ENCODE measurements at places on chromosomes 16 and 17. TPM values are rescaled to one million over a fixed set of nuclear protein-coding genes. Genes with fewer than 3 reads are reported as not detected.

The PTGES3L gene
- total RNA-seq = 0.75 TPM

The FN3KRP gene
- total RNA-seq = 9.3 TPM

The TEDC2 gene
- total RNA-seq = not detected

The PEMT gene
- 57.3 TPM for total RNA-seq

The PRDM7 gene
- total RNA-seq = not detected

The DOC2A gene
- total RNA-seq = 1.2 TPM

The TPSAB1 gene
- 4.3 TPM for total RNA-seq

The IGFALS gene
- 0.13 TPM for total RNA-seq

DNA sequence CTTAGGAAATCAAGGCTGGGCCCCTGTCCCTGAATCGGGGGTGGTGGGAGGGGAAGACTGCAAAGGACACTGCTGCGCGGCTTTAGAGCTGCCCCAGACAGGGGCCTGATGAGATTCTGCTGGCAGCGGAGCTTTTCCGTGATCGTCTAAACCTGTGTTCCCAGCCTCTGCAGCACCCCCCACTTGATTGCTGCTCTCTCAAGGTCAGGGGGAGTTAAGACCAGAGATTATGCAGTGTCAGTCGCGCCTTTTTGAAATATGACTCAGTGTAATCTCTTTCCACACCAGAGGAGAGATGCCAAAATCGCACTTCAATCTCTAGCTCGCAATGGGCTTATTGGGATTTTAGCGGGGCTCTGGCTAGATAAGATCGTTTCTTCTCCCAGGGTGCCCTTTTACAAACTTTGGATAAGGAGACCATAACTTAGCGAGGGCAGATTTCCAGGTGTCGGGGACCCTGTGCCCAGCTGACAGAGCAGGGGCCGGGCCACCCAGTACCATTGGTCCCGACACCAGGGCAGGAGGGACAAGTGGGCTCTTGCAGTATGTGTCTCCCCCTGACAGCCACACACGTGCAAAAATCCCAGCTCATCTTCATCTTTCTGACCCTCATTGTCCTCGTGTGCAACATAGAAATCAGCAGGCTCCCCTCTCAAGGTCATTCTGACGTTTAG, 87.0 kb downstream of the IRX3 start:
- DNase-seq = no peak
- no peaks in the 10 kb centered on the region for H3K27me3 ChIP-seq
- H3K4me1 ChIP-seq = no peaks in the 10 kb centered on the region

DNA sequence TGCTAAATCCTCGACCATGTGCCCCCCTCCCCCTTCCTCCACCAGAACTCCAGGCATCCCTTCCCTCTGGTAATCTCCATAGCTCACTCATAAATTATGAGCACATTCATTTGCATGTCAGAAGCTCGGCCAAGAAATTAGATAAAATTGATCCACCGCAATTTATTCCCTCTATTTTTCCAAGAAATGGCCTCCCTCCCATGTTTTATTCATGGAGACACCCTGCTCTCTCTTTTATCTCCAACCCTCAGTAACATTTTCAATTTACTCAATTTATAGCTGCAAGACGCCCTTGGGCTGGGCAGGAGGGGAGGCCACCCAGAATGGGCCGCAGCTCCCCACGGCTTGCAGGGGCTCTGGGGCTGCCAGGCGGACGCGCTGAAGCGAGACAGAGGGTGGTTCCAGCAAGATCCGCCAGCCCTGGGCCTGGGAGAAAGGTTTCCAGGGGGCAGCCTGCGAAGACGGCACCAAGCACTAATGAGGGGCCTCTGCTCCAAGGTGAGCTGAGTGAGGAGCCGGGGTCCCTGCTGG, 54.7 kb upstream of the ZNF423 start:
- no peaks in the 10 kb centered on the region for H3K36me3 ChIP-seq
- H3K4me1 ChIP-seq = no peaks in the 10 kb centered on the region
- no peak for DNase-seq
- H3K27me3 ChIP-seq = no peaks in the 10 kb centered on the region
- H3K4me3 ChIP-seq = no peak overlapping the region

GRCh38 chr17:57366558-57367351, 110.4 kb downstream of the MSI2 start:
- peak; percentile 9 for DNase-seq
- no peaks in the 10 kb centered on the region for H3K27me3 ChIP-seq
- H3K27ac ChIP-seq = no peak overlapping the region

DNA sequence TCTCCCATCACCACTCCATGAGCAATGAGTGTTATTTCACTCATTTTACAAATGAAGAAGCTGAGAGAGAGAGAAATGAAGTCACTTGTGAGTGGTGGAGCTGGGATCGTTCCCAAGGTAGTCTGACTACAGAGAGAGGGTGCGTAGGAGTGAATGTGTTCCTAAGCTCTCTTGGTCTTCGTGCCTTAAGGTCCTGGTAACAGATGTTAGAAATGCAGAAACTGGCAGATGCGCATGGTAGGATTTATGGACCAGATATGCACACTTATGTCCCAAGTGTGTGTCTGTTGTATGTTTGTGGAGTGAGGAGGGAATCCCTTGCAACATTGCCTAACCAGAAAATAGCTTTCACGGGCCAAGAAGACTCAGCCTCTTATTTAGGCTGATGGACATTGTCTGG, 93.2 kb upstream of the ZNF469 start:
- H3K4me3 ChIP-seq = no peak overlapping the region
- no peaks in the 10 kb centered on the region for H3K4me1 ChIP-seq
- H3K27me3 ChIP-seq = no peaks in the 10 kb centered on the region

DNA sequence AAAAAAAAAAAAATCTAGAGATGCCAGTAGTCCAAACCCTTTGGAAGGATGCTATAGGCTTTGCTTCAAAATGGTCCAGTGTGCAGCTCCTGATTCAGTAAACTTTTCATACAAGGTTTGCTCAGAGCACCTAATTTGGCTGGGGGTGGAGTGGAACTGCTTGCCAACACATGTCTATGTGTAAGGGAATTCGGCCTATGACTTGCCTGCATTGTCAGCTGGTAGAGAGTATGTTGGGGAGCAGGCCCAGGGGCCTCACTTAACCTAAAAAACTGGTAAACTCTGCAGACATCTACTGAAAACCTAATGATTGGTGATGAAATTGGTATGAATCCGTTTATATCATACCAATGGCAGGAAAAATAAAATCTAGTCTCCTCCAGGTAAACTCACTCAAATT, 1.5 kb upstream of the MFSD6L start:
- no peaks in the 10 kb centered on the region for H3K36me3 ChIP-seq
- H3K4me1 ChIP-seq = peaks cover 12% of the 10 kb centered on the region
- DNase-seq = no peak
- H3K27me3 ChIP-seq = no peaks in the 10 kb centered on the region
- no peak overlapping the region for H3K4me3 ChIP-seq

DNA sequence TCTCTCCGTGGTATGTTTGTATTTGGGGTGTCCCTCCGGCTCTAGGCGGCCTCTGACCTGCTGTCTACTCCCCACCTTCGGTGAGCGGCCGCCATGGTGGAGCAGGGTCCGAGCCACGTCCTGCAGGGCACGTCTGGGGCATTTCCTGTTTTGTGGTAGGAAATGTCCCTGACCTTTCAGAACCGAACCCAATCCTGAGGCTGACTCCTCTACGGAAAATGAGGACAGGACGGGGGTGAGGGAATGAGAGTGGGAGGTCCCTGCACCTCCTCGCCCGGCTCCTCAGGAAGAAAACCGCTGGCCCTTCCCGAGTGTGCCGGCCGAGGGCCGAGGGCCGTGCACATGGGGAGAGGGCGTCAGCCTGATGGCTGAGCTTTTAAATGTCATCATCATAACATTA, 45.8 kb downstream of the WDR45B start:
- no peak overlapping the region for H3K4me3 ChIP-seq
- H3K27me3 ChIP-seq = no peaks in the 10 kb centered on the region
- DNase-seq = no peak
- peaks cover 30% of the 10 kb centered on the region for H3K4me1 ChIP-seq

DNA sequence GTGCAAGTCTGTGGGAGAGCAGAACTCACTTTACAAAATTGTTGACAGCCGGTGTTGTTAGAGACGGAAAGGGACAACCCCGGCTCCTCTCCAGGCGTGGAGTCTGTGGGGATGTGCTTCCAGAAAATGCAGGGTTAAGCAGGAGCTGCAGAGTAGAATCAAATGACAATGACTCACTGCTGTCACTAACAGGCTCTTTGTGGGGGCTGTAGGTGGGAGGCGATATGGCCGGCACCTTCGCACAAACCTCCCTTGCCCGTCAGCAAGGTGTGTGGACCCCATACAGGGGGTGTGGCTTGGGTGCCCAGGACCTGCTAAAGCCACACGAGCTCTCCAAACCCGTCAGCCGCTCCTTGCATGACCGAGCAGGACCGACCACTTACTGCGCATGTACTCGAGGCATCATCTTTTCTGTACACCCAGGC, 5.8 kb downstream of the PDK2 start:
- no peak overlapping the region for H3K4me3 ChIP-seq
- peaks cover 9% of the 10 kb centered on the region for H3K36me3 ChIP-seq
- no peaks in the 10 kb centered on the region for H3K27me3 ChIP-seq

GRCh38 chr17:59105852-59106462, 723 bp downstream of the TRIM37 start:
- H3K4me3 ChIP-seq = peak overlapping the region; percentile 45
- H3K36me3 ChIP-seq = no peaks in the 10 kb centered on the region
- H3K4me1 ChIP-seq = peaks cover 10% of the 10 kb centered on the region
- peak; percentile 80 for DNase-seq
- H3K27ac ChIP-seq = peak overlapping the region; percentile 30

DNA sequence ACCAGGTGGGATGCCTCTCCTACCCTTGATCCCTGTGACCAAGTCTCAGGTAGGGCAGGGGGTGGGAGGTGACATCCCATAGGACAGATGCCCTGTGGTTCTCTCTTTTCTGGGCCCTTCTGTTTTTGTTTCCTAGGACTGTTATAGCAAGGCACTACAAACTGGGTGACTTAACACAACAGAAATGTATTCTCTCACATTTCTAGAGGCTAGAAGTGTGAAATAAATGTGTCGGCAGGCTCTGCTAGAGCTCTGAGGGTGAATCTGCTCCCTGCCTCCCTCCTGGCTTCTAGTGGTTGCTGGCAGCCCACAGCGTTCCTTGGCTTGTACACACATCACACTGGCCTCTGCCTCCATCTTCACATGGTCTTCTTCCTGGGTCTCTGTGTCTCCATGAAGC, 12.7 kb downstream of the CALB2 start:
- H3K27me3 ChIP-seq = no peaks in the 10 kb centered on the region
- no peaks in the 10 kb centered on the region for H3K36me3 ChIP-seq
- DNase-seq = no peak
- H3K27ac ChIP-seq = no peak overlapping the region
- H3K4me1 ChIP-seq = no peaks in the 10 kb centered on the region
- H3K4me3 ChIP-seq = no peak overlapping the region

GRCh38 chr16:25580041-25580440, 111.7 kb upstream of the HS3ST4 start:
- no peaks in the 10 kb centered on the region for H3K27me3 ChIP-seq
- H3K4me1 ChIP-seq = no peaks in the 10 kb centered on the region
- H3K27ac ChIP-seq = no peak overlapping the region
- DNase-seq = no peak

- no peaks in the 10 kb centered on the region for H3K36me3 ChIP-seq
- no peaks in the 10 kb centered on the region for H3K4me1 ChIP-seq
- H3K4me3 ChIP-seq = no peak overlapping the region
- H3K27me3 ChIP-seq = no peaks in the 10 kb centered on the region
- DNase-seq = no peak
Observed at GRCh38 chr16:76294396-76295214, 17.4 kb downstream of the CNTNAP4 start.

- H3K27me3 ChIP-seq = no peaks in the 10 kb centered on the region
- no peak for DNase-seq
- no peak overlapping the region for H3K4me3 ChIP-seq
- no peaks in the 10 kb centered on the region for H3K4me1 ChIP-seq
- H3K36me3 ChIP-seq = no peaks in the 10 kb centered on the region
- no peak overlapping the region for H3K27ac ChIP-seq
Observed at GRCh38 chr16:80671281-80671849, 130.6 kb downstream of the DYNLRB2 start.

DNA sequence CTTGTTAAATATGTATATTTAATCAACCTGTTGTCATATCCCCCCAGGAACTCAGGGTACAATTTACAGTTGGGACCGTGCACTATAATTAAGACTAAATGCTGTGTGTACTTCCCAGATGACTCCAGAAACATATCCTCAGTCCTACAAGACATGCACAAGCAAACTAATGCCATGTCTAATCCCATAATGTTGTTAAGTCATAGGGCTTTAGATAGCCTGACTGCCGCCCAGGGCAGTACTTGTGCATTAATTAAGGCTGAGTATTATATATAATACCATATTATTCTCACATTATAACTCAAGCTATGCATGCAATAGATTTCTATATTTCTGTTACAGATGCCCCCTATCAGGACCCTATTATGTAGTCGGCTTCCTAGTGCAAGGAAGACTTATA, 20.1 kb upstream of the CPHXL start:
- H3K4me3 ChIP-seq = no peak overlapping the region
- H3K36me3 ChIP-seq = no peaks in the 10 kb centered on the region
- H3K27me3 ChIP-seq = no peaks in the 10 kb centered on the region

DNA sequence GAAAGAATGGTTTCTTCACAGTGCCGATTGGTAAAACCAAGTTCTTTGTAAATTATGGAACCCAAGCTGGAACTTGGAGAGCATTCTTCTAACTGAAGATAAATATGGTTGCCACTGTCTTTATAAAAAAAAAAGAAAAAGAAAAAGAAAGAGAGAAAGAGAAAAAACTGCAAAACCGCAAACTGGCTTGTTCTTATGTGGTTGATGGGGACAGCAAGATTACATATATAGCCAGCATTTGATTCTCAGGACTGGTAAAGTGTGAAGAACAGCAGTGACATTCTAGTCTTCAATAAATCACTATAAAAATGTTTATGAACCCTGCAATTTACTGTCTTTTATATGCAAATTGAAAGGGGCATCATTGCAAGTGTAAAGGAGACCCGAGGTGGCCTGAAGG, 605.1 kb downstream of the MAF start:
- no peaks in the 10 kb centered on the region for H3K4me1 ChIP-seq
- DNase-seq = no peak
- H3K4me3 ChIP-seq = no peak overlapping the region
- H3K27ac ChIP-seq = no peak overlapping the region
- H3K27me3 ChIP-seq = no peaks in the 10 kb centered on the region
- H3K36me3 ChIP-seq = no peaks in the 10 kb centered on the region

- no peaks in the 10 kb centered on the region for H3K27me3 ChIP-seq
- no peaks in the 10 kb centered on the region for H3K4me1 ChIP-seq
- H3K4me3 ChIP-seq = no peak overlapping the region
- no peak overlapping the region for H3K27ac ChIP-seq
- no peaks in the 10 kb centered on the region for H3K36me3 ChIP-seq
Observed at GRCh38 chr16:28935924-28936783, 4.4 kb downstream of the CD19 start.

DNA sequence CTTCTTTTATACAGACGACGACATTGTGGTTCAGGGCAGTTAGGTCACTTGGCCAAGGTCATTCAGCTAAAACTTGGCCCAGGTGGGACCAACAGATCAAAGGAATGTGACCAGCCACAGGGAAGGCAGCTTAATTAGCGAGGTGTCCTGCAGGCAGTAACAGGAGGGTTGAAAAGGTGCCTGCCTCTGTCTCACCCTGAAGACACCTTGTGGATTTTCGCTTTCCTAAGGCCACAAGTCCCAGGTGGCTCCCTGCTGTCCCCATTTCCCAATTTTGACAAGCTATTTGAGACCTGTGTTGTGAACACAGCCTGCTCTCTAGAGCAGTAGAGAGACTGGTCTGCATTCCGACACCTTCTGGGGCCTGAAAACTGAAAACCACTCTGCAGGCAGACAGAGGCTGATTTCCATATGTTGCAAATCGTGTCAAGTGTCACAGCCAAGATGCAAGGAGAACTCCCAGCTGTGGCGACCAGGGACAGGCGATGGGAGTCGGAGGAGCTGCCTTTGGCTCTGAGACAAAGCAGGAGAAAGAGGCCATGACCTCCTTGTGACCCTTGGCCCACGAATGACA, 593.1 kb upstream of the CDH5 start:
- no peaks in the 10 kb centered on the region for H3K27me3 ChIP-seq
- H3K4me1 ChIP-seq = no peaks in the 10 kb centered on the region
- no peak overlapping the region for H3K27ac ChIP-seq
- H3K36me3 ChIP-seq = no peaks in the 10 kb centered on the region
- no peak for DNase-seq
- no peak overlapping the region for H3K4me3 ChIP-seq

All from thyroid gland (tissue), 4 donors.